HuH-7.5 (cell line): ENCODE measurements at places on chromosomes 16 and 17.

DNA sequence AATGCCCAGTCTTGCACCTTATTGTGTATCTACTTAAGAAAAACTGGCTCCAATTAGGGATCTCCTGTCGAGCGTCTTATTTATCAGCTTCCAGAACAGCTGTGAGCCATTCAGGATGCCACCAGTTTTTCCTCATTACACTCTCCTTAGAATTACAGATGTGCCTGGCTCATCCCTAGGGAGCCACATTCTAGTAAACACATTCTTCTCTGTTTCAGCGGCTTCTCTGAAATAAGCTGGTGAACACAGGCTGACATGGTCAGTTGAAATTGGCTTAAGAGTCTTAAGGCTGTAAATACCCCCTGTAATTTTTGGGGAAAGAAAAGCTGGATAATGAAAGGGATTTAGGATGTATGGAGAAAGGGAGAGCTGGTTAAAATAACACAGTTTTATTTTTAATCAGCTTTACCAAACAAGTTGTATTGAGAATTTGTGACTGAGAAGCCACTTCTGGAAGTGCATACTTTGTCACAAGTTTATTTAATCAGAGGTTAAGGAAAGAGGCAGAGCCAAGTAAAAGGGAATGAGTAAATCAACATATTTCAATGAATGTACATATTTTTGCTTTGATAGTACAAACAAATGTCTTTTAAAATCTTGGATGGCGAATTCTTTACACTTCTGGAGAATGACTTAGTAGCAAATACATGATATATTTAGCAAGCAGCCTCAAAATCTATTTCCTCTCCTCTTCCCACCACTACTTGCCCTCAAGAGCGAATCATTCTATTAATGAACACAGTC, 562.0 kb upstream of the GOT2 start:
- DNase-seq = no peak

DNA sequence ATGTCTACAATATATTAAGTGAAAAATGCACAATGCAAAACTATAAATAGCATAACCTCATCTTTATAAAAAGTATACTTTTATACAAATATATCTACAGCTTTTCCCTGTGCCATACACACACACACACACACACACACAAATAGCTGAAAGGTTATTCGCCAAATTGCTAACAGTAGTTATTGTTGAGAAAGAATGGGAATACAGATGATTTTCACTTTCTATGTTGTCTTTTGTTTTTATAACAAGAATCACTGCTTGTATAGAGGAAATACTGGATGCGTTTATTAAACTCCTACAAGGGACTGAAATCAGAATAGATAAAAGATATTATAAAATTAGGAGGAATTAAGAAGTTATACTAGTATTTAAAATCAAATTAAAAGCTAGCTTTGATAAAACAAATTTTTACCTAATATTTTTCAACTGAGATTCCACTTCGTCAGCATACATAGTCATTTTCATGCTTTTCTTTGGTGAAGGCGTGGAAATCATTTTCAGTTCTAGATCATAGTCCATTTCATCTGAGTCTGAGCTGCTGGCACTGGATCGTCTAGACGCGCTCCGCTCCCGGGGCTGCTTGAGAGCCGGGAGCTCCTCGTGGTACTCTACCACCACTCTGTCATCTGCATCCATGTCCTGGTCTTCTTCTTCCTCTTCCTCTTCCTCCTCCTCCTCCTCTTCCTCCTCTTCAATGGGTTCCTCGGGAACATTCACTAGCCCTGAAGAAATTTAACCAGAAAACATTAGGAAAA, 17.0 kb upstream of the ITGAE start:
- no peak for DNase-seq

DNA sequence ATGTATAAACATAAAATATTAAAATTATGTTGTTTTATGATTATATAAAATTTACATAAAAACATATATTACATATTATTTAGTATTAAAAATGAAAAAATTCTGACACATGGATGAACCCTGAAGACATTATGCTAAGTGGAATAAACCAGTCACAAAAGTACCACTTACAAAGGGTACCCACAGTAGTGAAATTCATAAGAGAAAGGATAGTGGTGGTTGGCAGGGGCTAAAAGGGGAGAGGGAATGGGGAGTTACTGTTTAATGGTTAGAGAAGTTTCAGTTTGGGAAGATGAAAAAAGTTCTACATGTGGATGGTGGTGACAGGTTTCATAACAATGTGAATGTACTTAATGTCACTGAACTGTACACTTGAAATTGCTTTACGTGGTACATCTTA, 41.4 kb downstream of the FBXL20 start:
- no peak for DNase-seq

DNA sequence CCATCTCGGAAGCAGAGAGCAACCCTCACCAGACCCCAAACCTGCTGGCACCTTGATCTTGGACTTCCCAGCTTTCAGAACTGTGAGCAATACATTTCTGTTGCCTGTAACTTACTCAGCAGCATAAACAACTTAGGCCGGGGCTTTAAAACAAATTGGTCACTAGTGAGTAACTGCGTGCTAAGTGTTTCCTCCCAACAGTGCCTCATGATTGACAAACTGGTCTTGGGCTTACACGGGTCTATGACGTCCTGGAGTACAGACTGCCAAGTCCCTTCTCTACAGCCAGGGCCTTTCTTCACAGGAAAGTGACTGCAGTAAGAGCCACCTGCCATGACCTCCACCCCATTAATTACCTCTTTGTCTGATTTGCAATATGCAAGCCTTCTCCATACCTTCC, 136.7 kb downstream of the XYLT1 start:
- no peak for DNase-seq

DNA sequence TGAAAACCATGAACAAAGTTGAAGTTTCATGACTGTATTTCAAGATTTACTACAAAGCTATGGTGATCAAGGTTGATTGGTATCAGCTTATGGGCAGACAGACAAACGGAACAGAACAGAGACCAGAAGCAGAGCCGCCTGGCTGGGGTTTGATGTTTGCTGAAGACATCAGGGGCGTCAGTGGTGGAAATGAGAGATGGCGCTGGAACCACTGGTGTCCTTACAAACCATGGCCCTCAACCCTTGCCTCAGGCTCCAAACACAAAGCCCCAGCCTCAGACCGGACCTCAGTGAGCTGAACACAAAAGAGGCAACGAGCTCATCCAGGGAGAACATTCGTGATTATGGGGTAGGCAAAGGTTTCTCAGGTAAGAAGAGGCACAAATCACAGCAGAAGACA, 113.0 kb upstream of the METRNL start:
- no peak for DNase-seq

DNA sequence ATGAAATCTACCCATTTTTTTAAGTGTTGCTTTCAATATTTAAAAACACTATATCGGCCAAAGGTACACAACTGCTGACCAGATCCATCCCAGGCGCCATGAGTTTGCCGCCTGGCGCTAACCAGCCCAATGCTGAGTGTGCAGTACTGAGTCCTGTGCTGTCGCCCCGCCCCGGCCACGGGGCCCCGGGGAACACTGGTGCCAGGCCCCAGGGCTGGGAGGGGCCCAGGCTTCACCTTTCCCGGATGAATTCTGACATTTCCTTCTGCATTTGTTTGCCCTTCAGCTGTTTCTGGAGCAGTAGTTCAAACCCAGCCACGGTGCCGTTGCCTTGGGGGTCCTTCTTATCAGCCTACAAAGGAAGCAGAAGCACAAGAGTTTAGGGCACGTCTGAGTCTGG, 37.8 kb upstream of the RCVRN start:
- DNase-seq = no peak

DNA sequence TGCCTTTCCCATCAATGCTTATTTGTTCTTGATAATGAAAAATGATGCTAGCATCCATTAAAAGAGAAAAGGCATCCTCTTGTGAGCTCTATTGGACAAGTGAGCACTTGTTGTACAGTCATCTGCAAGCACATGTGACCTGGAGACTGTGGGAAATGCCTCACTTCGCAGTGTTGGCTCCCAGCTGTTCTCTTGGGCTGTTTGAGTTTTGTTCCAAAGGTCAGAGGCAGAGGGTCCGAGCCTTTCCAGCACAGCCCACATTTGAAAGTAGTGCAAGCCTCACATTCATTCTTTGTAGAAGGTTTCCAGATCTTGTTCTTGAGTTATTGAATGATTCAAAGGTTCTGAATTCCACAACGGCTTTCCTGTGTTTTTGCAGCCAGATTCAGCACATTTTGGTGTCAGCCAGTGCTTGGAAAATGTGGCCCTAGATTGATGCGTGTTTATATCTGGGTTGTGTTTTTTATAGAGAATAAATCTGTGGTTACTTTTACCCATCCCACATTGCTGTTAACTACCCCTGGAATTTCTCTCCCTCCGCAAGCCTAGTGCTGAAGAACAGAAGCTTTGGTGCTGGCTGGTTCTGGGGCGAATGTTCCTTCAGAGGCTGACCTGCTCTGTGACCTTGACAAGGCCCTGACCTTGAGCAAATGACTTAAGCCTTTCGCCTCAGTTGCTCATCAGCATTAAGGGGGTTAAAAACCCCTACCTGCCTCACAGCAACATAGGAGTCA, 49.8 kb downstream of the CDH1 start:
- peak; percentile 59 for DNase-seq

DNA sequence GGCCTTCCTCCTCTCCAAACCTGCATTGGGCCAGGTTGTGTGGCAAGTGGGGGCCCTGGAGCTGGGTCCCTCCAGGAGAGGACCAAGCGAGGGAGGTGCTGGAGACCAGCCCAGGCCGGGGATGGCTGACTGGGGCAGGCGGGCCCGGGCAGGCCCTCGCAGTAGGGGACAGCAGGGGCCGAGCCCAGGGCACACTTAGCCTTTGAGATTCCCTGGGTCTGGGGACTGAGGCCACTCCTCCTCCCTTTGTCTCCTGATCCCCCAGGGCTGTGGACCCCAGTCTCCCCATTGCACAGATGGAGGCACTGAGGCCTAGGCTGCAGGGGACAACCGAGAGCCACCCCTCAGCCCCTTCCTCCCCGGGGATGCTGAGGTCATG, 5.2 kb downstream of the FOXJ1 start:
- DNase-seq = no peak

DNA sequence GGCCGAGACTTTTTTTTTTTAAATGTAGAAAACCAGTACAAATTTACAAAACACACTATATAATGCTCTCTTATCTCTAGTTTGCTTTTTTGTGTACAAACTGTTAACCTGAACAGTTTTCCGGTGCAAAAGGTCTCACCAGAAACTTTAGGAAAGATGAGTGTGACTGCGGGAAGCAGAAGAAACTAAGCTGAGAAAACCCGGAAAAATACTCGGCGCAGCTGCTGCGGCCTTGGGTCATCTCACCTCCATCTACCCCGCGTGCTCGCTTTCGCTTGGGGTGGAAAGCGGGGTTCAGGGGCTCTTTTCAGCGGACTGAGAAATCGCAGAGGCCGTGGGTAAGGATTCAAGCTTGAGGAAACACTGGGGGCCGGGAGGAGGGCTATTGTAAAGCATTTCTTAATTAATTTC, 1.8 kb downstream of the SALL1 start:
- no peak for DNase-seq

- no peak for DNase-seq
Measured at GRCh38 chr16:67702130-67702529, 17.0 kb downstream of the GFOD2 start.

DNA sequence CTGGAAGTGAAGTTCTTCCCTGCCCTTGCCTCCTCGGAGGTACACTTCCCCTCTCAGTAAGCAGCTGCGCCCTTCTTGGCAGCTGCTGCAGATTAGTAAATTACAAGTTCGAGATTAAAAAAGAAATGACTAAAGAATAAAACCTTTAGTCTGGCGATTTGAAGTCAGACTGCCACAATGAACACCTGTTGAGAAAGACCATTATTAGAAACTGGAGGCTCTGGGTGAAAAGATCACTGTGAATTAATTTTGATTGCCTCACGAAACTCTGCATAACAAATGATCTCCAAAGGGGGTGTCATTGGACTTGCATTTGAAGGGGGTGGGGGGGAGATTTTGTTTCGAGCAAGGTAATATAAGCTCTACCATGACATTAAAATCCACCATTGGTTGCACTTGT, 39.3 kb downstream of the SALL1 start:
- no peak for DNase-seq

DNA sequence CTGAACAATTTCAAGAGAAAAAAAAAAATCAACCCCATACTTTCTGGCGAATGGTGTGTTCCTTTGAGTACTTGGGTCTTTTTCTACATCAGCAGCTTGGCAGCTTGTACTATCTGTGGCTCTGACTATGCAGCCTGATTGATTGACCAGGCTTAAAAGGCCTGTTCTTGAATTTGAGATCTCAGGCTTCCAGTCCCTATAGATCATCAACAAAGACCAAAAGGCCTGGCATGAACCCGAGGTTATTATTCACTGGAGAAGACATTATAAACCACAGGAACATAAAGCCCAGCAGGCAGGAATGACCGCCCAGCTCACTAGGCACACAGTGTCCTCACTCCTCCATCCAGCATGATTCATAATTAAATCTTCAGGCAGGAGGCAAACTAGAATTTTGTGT, 32.1 kb upstream of the CDH3 start:
- no peak for DNase-seq

- DNase-seq = no peak
Measured at GRCh38 chr16:55331648-55332185, 7.7 kb downstream of the IRX6 start.

- peak; percentile 84 for DNase-seq
Measured at GRCh38 chr16:79598348-79599181, 2.0 kb downstream of the MAF start.

DNA sequence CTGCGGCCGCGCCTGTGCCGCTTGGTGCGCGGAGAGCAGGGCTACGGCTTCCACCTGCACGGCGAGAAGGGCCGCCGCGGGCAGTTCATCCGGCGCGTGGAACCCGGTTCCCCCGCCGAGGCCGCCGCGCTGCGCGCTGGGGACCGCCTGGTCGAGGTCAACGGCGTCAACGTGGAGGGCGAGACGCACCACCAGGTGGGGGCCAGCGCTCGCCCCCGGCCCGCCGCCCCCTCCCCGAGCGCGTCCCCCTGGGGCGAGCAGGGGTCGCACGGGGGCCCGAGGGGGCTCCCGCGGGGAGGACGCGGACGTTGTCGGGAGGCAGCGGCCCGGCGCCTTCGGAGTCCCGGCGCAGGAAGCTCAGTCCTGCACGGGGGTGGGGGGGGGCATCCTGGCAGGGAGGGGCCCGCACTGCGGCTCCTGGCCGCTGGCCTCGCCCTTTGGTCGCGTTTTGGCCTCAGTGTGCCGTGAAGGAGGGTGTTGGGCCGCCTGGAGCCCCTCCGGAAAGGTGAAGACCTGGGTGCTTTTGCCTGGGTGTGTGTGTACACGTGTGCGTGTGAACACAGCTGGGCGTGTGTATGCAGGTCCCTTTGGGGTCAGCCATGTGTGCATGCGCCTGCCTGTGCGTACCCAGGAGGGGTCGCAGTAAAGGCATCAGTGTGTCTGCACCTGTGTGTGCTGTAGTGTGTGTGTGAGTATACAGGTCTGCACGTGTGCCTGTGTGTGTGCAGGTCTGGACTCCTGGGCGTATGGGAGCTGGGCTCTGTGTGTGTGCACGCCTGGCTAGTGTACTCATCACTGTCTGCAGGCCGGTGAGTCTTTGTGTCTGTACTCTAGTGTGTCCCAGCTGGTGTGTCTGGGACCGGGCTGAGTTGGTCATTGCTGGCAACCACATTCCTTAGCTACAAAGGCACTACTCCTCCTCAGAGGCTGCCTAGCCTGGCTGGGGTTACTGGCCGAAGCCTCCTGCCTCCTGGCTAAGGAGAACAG, 615 bp downstream of the NHERF2 start:
- peak; percentile 81 for DNase-seq

GRCh38 chr16:30551781-30552180, 6.4 kb downstream of the ZNF764 start:
- DNase-seq = no peak
